ENCODE measurements at places on chromosomes 11 and 22.

DNA sequence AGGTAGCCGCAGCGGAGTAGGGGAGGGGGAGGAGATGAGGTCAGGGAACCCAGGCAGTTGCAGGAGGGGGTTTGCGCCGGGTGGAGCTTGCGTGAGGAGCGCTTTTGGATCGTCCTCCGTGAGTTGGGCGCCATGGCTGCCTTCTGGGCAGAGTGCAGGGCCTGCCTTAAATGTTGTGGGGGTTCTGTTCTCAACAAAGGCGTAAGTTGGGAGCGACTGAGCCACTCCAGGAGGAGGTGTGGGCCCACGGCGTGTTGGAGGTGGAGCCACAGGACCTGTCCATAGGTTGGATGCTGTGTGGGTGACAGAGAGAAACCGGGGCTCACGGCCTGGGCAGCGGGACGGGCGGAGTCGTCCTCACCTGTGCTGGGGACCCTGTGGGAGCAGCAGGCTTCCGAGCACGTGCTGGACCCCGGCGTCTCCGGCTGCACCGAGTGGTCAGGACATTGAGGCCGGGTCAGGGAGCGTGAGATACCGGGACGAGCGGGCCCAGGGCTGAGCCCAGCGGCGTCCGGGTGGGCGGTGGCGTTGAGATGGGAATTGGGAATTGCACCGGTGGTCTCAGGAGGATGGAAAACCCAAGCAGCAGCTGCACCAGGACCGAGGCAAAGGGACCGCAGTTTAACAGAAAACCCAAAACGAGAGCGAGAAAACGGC, 977 bp upstream of the PGGHG start:
- DNase-seq = no peak

DNA sequence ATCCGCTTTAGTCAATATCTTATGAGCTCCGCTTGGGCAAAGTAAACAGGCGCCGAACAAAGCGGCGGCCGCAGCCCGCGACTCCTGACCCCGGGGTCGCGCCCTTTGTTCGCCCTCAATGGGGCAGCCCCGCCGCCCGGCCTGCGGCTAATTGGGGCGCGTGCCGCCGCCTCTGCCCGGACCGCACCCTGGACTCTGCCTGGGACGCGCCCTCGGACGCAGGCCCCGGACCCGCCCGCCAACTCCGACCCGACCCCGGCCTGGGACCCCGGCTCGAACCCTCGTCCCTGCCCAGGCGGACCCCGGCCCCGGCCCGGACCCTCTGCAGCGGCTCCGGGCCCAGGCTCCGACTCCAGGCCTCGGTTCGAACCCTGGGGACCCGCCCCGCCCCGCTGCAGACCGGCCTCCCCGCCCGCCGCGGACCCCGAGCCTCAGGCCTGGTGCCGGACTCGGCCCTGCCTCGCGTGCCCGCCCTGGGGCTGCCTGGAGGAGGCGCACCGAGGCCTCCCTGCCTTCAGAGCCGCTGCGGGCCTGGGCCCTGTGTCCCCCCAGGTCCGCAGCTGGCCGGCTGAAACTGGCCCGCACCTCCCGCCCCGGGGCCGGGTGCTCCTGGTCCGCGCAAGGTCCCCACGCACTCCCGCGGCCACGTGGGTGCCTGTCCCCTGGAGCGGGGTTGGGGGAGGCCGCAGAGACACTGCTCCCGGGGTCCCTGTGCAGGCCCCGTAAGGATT, 84.7 kb upstream of the WNT7B start:
- no peak for DNase-seq

DNA sequence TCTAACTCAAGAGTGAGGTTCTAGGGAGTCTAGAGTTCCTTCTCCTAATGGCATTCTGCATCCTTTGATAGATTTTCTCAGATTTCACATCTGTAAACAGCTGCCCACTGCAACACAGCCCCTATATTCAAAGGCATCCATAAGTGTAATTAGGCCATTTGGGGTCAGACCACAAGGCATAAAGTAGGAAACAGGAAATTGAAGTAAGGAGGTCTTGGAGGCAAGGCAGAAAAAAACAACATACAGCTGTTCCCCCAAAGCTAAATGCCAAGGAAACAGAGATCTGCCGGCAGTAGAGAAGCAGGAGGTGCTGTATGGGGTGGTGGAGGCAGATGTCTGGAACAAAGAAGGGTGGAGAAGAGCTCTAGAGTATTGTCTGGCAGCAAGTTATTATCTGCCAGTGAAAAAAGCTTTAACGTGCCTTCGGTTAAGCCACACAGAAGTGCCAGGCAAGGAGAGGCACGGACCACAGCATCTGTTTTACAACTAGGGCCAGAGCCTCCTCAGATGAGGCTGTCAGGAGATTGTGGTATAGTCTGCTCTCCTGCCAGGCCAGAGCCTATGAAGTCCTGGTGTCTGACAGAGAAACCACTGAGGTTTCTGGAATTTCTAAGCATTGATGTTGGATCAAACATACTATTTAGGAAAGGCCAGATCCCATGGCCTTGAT, 100.2 kb upstream of the CHRM4 start:
- DNase-seq = no peak

DNA sequence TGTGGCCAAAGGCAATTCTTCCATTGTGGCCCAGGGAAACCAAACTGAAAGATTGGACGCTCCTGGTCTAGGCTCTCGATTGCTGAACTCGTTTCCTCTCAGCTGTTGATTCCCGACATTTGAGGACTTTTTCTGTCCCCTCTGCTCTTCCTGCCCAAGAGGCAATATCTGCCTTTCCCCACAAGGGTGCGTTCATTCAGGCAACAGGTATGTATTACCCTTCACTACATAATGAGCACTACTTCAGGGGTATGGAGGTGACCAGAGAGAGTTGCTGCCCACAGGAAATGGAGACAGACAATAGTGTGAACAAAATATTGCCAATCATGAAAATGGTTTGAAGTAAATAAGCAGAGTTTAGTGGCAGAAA, 8.2 kb downstream of the PTH start:
- no peak for DNase-seq

- no peak for DNase-seq
These were observed 77.5 kb upstream of the RRM1 start for GRCh38 chr11:4017129-4017528.

GRCh38 chr22:46077669-46078099, 72.6 kb upstream of the PPARA start:
- DNase-seq = no peak

DNA sequence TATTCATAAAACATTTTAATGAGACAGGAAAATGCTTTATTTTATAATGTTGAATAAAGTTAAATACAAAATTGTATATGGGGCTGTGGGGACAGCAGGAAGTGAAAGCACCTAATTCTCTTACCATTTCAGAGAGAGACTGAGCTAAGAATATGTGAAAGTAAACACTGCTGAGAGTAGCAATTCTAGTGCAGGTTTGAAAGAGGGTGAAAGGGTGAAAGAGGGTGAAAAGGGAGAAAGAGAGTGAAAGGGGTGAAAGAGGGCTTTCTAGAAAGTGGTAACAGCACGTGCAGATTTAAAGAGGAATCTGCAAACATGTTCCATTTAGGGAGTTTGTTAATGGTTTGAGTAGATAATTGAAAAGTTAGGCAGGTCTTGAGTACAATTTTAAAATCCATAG, 652.0 kb upstream of the CCDC90B start:
- no peak for DNase-seq

- no peak for DNase-seq
These were observed 41.0 kb downstream of the KDM2A start for GRCh38 chr11:67160045-67160444.

DNA sequence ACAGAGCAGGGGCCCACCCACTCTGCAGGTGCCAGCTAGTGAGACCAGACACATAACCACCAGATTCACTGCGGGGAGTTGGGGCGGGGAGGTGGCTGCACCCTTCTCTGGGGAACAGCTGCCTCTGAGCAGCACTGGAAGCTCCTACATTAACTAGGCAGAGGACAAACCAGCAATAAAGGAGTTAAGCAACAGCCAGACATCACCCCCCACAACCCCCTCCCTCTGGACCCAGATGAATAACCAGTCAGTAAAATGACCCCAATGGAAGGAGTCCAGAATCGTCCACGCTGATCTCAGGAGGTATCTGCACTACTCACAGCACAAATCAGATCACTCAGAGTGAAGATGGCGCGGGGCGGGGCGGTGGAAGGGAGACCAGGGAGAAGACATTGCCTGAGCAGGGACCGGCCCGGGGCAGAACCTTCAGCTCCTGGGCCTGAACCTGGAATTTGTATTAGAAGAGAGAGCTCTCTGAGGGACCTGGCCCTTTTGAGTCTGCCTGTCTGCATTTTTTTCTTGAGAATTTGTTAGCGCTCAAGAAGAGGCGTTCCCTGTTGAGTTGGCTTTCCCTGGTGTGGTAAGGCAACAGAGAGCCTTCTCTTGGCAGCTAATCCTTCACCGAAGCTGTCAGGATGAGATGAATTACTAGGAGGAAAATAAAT, 125.5 kb upstream of the NCAM1 start:
- no peak for DNase-seq

DNA sequence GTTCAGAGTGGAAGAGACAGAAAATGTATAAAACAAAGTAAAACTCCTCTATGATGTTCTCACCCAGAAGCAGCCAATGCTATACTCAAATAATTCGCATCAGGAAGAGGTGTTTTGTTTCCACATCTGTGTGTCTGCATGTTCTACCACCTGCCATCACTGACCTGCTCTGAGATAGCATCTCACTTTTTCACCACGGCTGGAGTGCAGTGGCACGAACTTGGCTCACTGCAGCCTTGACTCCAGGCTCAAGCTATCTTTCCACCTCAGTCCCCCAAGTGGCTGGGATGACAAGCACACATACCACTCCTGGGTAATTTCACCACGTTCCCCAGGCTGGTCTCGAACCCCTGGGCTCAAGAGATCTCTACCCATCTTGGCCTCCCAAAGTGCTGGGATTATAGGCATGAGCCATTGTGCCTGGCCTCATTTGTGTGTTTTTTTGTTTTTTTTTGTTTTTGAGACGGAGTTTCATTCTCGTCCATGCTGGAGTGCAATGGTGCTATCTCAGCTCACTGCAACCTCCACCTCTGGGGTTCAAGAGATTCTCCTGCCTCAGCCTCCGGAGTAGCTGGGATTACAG, 14.4 kb downstream of the TALDO1 start:
- no peak for DNase-seq

- no peak for DNase-seq
These were observed 69.4 kb downstream of the FAM76B start for GRCh38 chr11:95720195-95720594.

DNA sequence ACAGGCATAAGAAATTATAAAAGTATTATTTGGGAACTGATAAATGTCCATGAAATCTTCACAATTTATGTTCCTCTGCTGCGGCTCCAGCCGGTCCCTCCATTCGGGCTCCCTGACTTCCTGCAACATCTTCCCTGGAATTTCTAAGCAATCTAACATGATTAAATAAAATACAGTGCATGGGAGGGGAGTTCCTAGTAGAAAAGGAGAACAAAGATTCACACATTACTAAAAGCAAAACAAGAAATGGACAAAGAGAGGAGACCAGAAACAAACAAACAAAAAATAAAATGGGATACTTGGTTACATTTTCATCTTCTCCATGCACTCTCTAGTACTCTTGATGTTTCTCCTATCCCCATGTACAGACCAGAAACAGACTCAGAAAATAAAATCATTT, 8.6 kb upstream of the APOL4 start:
- no peak for DNase-seq

DNA sequence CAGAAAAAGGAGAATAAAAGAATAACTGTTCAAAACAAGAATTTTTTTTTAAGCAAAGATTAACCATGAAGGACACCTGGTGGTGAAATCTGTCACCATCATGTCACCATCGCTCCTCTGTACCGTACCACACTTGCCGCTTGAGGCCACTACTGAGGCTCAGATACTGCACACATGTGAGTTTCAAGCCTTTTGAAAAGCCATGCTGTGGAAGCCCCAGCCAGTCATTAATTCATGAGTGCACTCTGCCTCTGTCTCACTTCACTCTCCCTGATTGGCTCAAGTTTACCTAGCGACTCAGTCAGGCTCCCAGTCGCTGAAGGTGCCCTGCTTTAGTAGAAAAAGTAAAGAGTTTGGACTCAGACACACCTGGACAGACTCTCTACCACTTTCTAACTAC, 6.6 kb upstream of the MS4A12 start:
- DNase-seq = no peak

- no peak for DNase-seq
These were observed 38.3 kb downstream of the RAB30 start for GRCh38 chr11:83033371-83033770.

DNA sequence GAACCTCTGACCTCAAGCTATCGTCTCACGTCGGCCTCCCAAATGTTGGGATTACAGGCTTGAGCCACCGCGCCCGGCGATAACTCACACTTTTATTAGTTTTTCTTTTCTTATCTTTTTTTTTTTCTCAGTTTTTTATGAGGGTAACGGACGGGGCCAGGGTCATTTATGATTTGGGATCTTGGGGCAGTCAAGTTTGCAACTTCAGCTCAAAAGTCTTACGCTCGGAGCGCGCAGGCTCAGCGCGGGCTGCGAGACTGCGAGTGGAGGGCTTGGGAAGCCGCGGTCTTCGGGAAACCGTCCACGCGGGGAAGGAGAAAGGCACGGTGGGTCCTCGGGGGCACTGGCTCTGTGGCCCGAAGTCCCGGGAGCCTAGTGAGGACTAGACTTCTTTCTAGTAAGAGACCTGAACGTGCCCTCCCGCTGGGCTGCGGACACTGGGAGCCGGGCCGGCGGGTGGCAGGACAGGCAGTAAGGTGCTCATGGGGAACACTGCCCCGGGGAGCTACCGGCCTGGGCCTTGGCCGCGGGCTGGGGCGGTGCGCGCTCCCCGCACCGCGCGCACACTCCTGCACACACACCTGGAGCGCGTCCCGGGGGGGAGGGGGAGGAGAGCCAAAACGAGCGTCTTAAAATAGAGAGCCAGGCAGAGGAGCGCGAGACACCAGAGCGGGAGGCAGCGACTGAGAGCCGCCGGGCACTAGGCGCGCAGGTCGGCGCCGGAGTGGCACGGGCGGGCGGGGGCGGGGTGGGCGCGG, 476 bp upstream of the BARX2 start:
- DNase-seq = no peak

DNA sequence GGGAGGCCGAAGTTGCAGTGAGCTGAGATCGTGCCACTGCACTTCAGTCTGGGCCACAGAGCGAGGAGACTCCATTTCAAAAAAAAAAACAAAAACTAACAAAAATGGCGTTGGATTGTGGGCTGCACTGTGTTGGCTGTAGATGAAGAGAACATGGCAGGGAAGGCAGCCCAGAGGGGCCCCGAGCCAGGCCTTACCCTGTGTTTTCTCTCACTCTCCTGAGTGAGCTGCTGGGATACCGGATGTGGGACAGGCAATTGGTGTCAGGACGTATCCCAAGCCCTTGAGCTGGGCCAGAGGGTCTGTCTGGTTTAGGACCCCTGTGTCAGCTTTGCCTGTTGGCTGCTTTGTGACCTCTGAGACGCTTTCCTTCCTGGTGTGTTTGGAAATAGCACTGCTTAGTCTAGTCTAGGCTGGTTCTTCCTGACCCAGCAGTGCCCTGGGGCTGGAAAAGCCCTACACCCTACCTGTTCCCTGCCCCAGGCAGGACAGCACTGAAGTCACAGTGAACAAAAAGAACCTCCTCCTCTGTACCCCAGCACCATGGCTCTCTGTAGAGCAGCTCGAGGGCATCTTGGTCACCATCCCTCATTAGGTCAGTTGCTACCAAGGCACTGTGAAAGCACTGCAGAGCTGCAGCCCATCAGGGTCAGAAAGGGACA, 17.8 kb downstream of the CHADL start:
- no peak for DNase-seq

- DNase-seq = no peak
These were observed 260.7 kb downstream of the MN1 start for GRCh38 chr22:27540656-27541396.

- DNase-seq = no peak
These were observed 405.7 kb downstream of the BUD13 start for GRCh38 chr11:116366980-116367645.

All from stimulated activated CD4-positive, alpha-beta T cell treated with anti-CD3 and anti-CD28 coated beads, Interleukin-15, amount 100 ng/mL, for 48 hours (primary cell).